ENCODE measurements at places on chromosomes 7 and 10.

GRCh38 chr7:79927116-79927515, 207.5 kb upstream of the GNAI1 start:
- no peak for DNase-seq

- no peak for DNase-seq
Observed at GRCh38 chr10:78889536-78890063, 179.2 kb upstream of the ZMIZ1 start.

GRCh38 chr10:84160663-84161362, 12.8 kb upstream of the GPR15LG start:
- no peak for DNase-seq

DNA sequence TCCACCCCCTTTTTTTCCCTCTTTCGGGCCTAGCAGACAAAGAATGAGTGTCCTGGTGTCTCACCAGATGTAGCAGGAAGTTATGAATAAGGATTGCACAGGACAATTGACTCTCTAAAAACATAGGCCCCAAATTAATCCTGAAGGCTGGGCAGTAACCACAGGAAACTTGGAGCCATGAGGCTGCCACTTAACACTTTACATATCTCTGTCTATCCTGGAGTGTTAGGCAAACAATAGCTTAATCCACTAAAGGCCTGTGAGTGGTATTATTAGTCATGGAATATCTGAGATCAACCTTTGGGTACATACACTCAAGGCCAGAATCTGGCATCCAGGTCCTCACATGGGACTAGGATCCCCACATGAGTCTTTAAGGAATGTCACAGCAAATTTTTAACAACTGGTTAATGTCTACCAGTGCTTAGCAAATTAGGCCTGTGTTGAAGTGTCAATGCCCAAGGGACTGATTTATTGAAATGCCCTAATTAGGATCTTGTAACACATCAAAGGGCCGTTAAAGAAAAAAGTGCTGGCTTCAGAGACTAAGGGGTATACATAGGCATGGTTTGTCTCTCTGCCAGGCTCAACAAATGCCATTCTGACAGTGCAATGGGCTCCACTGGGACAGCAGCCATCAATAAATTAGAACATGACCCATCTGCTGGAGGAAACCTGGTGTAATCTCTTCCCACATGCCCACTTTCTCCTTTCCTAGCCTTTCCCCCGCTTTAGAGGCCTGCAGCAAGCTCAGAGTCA, 196.7 kb upstream of the TBX20 start:
- no peak for DNase-seq

GRCh38 chr7:27808626-27809025, 68.7 kb downstream of the TAX1BP1 start:
- no peak for DNase-seq

- DNase-seq: no peak
Observed at GRCh38 chr7:116317907-116318306, 107.6 kb downstream of the TES start.

Measured in stimulated activated CD4-positive, alpha-beta T cell treated with anti-CD3 and anti-CD28 coated beads, Interleukin-1b, Interleukin-23, amount 100 ng/mL, for 24 hours (primary cell).